ENCODE measurements at places on chromosomes 4 and X.

DNA sequence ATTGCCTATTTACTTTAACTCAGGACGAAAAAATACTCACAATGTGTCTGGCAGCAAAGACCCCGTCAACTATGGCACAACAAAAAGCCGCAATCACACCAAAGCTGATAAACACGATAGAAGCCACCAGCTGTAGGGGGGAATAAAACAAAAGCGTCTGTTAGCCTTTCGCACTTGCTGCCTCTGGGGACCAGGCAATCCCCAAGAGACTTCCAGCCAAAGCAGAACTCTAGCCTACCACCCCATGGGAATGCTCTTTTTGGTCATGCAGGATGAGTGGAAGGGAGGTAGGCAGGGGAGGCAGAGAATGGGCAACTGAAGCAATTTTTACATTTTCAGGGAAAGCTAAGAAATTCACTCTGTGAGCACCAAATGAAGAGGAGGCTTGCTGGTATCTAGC is 20.1 kb downstream of the TMEM255A start:
- DNase-seq = no peak

DNA sequence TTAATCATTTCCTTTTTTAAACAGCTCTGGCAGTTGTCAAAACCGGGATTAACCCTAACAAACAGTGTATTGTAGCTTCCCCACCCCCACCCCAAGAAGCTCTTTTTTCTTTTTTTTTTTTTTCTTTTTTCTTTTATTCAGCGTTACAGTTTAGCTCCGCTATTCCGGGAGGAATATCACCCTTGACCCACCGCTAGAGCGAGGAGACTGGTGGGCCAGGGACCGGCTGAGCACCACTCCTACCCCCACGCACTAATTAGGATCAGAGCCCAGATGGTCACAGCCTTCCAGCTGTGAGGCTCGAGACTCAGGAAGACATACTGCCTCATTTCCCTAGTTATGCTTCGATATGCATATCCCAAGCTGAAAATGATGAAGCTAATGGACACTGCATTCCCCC is 2.0 kb downstream of the PARM1 start:
- no peak for DNase-seq

- DNase-seq = no peak
Observed at GRCh38 chrX:114390251-114390796, 193.6 kb upstream of the HTR2C start.

- DNase-seq = no peak
Observed at GRCh38 chr4:140236654-140237169, 82.7 kb upstream of the MAML3 start.

DNA sequence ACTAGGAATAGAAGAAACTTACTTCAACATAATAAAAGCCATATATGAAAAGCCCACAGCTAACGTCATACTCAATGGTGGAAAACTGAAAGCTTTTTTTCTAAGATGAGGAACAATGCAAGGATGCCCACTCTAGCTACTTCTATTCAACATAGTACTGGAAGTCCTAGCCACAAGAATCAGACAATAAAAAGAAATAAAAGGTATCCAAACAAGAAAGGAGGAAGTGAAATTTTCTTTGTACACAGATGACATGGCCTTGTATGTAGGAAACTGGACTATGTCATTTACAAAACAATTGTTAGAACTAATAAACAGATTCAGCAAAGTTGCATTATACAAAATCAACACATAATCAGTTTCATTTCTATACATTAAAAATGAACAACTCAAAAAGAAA is 25.5 kb upstream of the NXT2 start:
- no peak for DNase-seq

DNA sequence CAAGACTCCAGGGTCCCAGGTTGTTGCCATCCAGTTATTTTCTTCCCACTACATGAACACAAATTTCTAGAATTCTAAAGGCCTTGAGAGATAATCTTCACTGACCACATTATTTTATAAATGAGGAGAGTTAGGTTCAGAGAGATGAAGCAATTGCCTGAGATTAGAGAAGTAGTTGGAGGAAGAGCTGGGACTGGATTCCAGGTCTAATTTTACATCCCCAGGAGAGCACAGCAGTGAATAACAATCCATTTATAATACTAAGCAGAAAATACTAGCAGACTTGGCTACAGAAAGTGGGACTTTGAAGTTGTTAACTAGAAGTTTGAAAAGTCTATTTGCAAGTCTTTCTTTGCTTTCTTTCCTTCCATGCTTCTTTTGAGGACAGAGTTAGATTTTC is 231.3 kb upstream of the S100G start:
- DNase-seq = no peak

- DNase-seq = no peak
Observed at GRCh38 chr4:137934911-137935310, 307.2 kb downstream of the SLC7A11 start.

DNA sequence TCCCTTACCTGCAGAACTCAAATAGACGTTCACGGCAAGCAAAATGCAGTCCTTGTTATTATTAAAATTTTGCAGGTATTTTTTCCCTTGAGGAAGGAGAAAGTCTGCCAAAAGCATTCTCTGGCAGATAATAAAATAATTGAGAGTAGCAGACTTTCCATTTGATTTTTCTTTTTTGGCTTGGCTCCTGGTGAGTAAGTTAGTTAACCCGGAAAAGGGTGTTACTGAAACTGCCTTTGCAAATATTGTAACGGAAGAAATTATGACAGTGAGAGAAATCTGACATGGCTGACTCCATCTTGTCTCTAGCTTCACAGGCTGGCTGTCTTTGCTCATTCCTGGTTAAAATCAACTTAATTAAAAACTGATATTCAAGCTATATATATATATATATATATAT is 100.5 kb downstream of the GPR143 start:
- DNase-seq = no peak

- DNase-seq = no peak
Observed at GRCh38 chr4:169059306-169060211, 49.5 kb upstream of the CBR4 start.

DNA sequence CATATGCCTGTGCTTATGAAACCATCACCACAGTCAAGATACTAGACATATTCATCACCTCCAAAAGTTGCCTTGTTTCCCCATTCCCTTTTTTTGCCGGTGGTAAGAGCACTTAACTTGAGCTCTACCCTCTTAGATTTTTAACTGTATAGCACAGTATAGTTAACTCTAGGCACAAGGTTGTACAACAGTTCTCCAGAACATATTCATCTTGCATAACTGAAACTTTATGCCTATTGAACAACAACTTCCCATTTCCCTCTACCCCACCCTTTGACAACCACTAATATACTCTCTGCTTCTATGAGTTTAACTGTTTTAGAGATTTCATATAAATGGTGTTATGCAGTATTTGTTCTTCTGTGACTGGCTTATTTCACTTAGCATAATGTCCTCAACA is 119.3 kb downstream of the ASB9 start:
- no peak for DNase-seq

GRCh38 chr4:187283201-187283955 is 559.7 kb upstream of the FAT1 start:
- no peak for DNase-seq

- no peak for DNase-seq
Observed at GRCh38 chrX:115913575-115913974, 257.0 kb upstream of the AGTR2 start.

DNA sequence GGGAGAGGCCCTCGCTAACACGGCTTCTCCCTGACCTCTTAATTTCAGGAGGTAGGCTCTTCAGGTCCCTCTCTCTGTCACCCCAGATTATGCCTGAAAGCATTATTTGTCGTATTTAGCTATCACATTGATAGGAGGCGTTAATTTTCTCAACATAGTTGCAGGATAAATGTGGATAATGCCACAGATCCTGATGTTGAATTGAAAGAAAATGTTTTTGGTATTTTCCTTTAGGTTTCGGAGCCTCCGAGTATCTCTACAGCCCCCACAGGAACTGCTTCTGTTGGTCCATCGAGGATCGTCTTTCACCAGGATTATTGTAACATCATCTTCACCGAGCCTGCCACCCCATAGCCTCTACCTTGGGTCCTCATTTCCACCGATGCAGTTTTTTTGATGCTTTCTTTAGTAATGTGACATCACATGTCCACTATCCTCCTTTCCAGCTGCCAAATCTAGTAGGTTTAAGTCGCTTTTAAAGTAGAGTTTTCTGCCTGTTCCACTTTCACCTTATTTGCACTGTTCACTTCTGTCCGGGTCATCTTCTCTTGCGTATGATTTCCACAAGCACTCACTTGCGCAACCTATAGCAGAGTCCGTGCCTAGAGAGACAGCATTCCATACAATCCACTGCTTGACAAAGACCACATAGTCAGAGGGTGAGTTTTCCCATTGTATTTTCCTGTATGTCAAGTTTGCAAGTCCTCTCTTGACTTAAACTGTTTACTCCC is 665 bp downstream of the TIGD2 start:
- peak; percentile 64 for DNase-seq

DNA sequence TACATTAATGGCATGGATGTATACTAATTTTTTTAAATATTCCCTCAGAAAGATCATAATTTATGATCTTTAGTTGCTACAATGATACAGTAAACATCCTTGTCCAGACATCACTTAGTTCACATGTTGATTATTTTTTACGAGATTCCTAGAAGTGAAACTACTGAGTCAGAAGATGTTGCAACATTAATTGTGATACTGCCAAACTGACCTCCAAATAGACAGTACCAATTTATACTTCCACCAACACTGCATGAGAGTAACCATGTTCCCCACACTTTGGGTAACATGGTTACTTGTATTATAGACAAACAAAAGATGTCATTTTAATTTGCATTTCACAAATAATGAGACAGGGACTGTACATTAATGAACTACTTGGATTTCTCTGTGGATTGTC is 19.6 kb downstream of the RCHY1 start:
- DNase-seq = no peak

DNA sequence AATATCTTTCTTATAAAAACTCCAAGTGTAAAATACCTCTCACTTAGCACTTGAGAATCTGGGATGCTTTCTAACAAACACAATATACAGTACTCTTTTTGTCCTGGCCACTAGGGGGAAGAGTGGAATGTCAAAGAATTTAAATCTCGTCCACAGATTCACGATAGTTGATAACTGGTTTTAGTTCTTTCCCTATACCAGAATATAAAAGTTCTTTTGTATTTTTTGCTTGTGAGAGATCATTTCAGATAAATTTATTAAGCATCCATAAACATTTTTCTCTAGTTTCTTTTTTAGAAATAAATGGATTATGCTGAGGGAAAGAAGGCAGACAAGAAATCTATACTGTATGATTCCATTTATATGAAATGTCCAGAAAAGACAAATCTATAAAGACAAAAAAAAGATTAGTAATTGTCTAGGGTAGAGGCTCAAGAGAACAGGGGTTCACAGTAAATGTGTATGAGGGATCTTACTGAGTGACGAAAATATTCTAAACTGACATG is 50.4 kb downstream of the MGARP start:
- DNase-seq = peak; percentile 21

- DNase-seq = no peak
Observed at GRCh38 chr4:39326468-39326977, 39.6 kb downstream of the RFC1 start.

DNA sequence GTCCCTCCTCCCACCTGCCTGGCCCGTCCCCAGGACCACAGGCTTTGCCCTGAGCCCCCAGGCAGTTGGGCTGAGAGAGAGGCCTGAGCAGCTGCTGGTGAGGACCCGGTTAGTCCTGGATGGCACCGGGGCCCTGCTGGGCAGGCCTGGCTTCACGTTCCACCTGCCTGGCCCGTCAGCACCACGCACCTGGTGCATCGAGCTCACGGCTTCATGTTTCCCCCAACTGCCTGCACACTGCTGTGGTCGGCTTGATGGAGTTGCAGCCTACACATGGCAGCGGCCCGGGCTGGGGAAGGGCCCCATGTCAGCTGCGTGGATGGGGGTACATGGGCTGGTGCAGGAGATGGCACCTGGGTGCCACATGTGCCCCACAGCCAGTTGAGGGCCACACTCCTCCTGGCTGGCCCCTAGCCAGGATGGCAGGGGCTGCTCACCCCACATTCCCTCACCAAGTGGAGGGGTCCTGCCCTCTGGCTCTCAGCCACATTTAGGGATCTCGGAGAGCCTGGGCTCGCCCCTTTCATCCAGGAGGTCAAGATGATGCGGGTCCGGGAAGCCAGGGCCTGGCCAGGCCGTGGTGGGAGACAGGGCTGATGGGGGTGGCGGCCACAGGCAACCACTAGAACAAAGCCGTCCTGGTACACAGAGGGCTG is 28.5 kb downstream of the NKX1-1 start:
- no peak for DNase-seq

GRCh38 chrX:118198577-118198976 is 82.0 kb upstream of the KLHL13 start:
- DNase-seq = no peak

DNA sequence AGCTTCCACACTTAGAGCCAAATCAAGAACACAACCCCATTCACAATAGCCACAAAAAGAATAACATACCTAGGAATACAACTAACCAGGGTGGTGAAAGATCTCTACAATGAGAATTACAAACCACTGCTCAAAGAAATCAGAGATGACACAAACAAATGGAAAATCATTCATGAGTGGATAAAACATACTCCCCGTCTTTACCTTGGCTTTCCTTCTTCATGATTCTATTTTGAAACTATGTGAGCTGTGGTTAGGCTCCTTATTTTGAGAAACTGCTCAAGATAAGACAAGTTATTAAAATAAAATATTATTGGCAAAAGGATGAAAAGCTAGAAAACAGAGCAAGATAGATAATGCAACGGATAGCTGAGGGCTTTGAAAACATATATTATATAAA is 598.1 kb upstream of the FAT1 start:
- no peak for DNase-seq

- DNase-seq = no peak
Observed at GRCh38 chrX:12825801-12826200, 34.6 kb downstream of the PRPS2 start.

DNA sequence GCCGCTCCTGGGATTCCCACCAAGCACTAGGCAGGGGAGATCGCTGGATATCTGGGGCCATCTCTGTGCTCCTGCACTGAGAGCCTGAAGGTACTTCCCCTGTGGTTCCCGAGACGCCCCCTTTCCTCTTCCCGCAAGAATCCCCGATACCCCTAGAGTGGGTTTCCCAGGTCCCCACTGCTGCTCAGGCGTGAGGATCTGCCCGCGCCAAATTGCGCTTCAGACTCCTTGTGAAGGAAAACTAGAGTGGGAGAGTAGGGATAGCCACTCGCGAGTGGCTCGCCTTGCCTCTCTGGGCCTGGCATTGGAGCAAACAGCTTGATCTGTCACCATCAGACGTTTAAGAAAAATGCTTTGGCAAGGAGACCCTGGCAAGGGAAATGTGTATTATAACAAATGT is 1.5 kb downstream of the IL1RAPL2 start:
- DNase-seq = no peak

DNA sequence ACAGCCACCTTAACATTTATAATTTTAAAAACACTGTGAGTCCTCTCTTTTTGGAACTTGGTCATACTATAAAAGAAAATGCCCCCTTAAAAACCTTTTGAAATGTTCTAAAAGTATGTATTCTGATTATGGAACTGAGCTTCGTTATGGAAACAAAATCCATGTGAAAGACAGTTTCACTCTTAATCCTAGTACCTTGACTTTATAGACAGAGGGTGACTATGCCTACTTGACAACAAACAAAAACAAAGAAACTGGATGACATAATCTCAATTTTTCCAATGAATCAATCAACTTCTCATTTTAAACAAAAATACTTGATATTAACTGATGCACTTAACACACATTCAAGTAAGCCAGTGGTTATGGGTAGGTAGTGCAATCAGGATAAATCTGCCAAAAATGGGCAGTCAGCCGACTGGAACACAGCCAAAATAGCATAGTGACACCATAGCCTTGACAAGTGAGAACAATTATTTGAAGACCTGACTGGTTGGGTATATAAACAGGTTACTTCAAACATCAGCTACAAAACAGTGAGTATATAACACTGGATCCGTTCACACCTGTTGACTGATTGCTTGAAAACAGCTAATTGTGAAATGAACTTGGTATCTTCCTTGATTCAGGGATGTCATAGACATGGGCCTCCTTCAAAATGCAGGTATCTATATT is 265.5 kb downstream of the PPP3CA start:
- no peak for DNase-seq

All from NCI-H510A treated with DMSO at 0.1 percent for 48 hours (cell line).